ENCODE measurements at places on chromosomes 7 and 10.

DNA sequence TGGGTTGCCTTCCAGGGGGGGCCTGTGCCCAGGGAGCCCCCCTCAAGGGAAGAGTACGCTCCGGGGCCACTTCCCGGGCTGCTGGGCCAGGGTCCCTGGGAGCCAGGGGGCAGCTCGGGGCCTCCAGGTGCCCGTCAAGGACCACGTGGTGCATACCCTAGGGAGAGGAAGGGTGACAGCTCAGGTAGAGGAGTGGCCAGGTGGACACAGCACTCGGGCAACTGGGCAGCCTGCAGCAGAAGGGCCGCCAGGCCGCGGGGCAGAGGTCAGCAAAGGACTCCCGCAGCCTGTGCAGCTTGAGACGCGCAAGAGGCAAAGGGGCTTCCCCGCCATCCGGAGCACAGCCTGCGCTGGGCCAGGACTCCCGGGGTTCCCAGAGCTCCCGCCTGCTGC lies 26.4 kb downstream of the AP5Z1 start:
- DNase-seq, result no peak

DNA sequence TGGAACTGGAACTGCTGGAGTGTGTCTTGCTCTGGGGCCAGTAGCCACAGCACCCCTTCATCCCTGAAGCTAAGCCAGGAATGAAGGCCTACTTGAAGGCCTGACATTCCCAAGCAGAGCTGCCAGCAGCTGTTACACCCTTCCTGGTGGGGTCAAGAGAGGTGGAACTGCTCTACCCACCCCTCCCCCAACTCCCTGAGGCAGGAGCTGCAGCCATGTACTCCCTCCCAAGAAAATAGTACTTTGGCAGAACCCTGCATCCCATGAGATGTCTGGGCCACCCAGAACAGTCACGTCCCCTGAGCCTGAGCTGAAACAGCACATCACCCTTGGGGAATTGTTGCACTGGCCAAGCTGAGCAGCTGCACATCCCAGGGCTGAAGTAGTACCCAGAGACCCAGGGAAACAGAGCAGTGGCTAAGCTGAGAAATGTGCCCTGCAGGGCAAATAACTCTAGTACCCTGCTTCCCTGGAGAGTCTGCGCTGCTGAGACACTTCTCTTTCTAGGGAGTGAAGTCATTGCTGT lies 63.4 kb upstream of the PLA2G12B start:
- DNase-seq, result no peak

DNA sequence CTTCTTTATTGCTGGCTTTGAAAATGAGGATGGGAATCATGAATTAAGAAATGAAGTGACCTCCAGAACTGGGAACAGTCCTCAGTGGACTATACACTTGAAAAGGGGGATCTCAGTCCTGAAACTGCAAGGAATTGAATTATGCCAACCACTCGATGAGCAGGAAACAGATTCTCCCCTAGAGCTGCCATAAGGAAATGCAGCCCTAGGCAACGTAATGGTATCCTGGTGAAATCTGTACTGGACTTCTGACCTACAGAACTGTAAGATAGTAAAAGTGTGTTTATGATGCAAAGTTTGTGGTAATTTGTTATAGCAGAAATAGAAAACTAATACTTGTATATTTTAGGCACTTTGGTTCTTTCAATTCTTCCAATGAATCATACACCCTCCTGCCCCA lies 236.4 kb upstream of the TAC1 start:
- no peak for DNase-seq

DNA sequence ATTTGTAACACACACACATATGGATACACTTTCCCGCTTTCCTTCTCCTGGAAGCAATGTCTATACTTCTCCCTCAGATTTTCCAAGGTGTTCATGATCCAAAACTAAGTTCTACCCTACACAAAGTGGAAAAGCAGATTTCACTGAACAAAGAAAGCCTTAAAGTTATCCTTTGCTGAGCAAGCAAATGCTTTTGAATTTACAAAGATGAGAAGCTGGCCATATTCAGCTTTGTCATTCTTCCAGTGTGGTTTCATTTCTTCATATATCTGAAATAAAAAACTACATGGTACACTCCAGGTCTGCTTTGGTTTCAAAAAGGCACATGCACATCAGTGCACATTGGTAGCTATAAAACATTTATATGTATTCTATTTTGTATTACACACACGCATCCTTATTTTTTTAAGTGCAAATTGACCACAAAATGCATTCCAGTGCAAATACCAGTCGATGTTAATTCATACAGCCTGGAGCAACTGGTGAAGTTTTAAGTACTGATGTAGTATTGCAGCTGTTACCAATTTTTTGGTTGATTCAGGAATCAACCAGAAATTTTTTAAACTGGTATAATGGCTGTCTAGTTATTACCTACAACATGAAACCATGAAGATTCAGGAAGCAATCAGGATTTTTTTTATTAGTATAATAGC lies 65.5 kb upstream of the SRPK2 start:
- no peak for DNase-seq

- DNase-seq, result no peak
Observed at GRCh38 chr10:37381271-37381670, 255.9 kb downstream of the ANKRD30A start.

DNA sequence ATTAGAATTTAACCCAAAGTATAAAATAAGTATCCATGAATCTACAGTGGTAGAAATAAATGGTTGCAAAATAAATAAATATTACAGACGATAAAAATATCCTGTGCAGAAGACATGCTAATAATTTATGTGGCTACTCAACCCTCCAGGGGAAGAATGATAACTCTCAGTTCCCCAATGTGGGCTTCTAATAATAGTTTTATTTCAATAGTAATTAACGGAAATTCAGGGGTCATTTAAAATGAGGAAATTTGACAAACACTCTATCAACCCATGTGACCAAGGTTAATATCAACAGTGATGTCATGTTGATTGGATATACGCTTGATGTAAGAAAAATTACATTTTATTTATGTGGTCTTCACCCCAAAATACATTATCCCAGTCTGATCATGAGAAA lies 1082.6 kb upstream of the LRRTM3 start:
- DNase-seq, result no peak

DNA sequence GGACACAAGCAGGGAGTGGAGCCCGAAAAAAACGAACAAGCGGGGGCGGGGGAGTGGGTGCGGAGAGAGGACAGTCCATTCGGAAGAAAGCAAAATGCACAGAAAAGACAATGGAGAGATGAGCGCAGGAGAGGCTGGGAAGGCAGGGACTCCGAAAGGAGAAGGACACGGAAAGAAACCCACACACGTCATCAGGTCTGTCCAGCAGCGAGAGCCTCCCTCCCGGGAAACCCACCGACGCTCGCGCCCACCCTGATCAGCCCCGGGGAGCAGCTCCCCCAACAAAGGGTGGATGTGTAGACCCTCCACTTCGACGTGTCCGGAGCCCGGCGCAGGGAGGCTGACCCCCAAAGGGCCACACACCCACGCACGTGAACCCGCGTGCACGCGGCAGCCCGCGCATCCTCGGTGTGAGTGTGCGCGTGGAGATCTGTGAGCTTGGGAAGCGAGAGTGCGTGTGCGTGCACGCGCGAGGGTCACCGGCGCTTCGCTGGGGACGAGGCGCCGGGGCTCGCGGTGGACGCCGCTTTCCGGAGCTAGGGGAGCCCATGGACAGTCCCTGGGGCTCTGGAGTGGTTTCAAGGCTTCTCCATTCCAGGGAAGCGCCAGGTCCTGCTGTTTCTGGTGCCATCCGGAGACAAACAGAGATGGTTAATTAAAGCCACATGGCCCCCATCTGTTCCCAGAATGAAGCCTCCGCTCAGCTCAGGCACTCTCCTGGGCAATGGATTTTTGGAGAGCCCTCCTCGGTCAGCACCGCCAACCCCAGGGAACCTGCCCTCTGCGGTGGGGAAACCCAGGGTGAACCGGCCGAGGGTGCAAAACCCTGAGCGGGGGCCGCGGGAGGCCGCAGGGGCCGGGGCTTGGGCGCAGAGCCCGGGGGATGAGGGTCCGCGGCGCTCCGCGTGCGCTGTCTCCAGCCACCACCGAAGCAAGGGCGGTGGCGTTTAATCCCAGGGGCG lies 916 bp downstream of the LAMB1 start:
- no peak for DNase-seq

DNA sequence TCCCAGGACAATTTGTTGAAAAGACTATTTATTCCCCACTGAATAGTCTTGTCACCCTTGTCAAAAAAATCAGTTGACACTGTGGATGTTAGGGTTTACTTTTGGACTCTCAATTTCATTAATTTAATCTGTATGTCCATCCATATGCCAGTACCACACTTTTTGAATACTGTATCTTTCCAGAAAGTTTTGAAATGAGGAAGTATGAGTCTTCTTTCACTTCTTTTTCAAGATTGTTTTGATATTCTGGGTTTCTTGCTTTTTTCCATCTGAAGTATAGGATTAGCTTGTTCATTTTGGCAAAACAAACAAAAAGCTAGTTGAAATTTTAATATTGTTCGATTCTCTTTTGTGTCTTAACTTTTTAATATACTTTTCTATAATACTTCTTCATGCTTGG lies 21.7 kb downstream of the KLHDC10 start:
- DNase-seq, result no peak

GRCh38 chr7:156650042-156650441 lies 9.5 kb downstream of the RNF32 start:
- no peak for DNase-seq

- no peak for DNase-seq
Observed at GRCh38 chr7:39617005-39617404, 6.4 kb upstream of the RALA start.

DNA sequence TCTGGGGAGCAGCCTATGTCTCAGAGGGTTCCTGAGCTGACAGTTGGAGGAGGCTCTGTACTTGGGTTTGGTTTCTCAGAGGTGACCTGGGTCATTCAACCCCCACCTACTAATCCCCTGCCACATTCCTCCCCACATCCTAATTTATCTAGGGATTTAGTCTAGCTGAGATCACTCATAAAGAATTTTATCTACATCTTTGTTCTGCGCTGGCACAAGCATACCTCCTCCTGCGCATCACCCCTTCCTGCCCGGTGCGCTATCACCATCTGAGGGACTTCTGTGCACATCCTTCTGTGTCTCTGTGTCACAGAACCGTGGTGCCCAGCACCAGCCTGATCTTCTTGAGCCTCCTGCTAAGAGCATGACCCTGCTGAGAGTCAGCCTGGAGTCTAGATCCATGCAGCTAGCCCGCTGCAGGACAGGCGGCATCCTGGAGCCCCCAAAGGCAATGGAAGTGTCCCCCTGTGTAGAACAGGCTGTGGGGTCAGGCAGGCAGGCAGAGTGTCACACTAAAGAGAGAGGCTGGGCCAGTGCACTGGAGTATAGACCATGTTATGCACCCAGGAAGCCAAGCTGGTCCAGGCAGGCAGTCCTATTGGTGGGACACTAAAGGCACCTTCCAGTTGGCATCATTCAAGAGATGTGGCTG lies 63.6 kb downstream of the ARHGAP22 start:
- no peak for DNase-seq

GRCh38 chr10:96201525-96201924 lies 69.8 kb downstream of the BLNK start:
- DNase-seq, result no peak

GRCh38 chr10:69651362-69651761 lies 21.3 kb downstream of the FAM241B start:
- no peak for DNase-seq

Data from CD4-positive, alpha-beta T cell treated with Interleukin-4 for 4 hours (primary cell).